Stimulated activated CD4-positive, alpha-beta T cell treated with anti-CD3 and anti-CD28 coated beads, Interleukin-1b, Interleukin-23, amount 100 ng/mL, for 1 hour (primary cell): ENCODE measurements at places on chromosomes 2 and 18.

- DNase-seq, result no peak
Observed at GRCh38 chr18:75439348-75439747, 11.8 kb upstream of the SMIM21 start.

GRCh38 chr2:109176928-109177327, 47.9 kb downstream of the SH3RF3 start:
- no peak for DNase-seq

DNA sequence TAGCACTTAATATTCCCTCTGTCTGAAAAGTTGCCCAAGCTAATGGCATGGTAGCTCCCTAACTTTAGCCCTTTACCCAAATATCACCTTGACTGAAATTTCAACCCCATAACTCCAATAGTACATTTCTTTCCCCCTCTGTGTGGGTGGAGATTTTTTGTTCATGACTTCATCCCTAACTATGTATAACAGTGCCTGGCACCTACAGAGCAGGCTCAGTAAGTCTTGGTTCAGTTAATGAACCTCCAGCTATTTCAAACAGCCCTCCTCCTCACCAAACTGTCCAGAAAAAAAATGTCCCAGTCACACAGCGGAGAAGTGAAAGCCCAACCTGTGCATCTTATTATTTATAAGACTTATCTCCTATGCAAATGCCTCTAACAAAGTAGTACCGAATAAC, 18.6 kb downstream of the BUB1 start:
- DNase-seq, result no peak

DNA sequence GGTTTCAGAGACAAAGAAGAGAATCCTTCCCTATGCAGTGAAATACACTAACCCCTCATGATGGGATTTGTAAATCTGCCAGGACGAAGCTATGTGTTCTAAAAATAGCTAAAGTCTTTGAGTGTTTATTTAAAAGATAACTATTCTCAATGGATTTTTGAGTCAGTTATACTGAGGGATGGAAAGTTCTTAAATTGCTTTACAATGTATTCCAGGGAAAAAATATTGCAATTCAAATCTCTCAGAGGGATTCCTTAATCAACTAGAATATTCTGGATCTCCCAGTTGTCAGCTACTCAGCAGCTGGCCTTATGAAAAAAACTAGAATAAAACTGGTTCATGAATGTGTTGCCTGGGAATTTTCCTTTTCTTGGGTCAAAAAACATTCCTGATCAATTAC, 312.4 kb downstream of the PLCL1 start:
- DNase-seq, result no peak

- DNase-seq, result no peak
Observed at GRCh38 chr18:23085066-23085465, 50.2 kb upstream of the CABLES1 start.

DNA sequence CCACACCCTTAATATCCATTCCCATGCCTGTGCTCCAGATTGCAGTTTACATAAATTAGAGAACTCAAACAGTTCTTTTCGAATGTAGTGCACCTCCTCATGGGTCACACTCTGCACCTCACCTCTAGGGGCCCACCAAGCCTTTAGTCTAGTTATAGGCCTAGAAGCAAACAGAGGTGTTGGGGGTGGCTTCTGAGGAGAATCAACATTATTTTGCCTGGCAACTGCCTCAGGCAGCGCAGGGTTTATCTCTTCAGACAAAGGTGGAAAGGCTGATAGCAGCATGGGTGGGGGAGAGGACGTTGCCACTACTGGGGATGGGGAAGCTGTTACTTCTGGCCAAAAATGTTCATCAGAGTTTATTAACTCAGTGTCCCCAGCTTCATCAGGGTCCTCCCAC, 5.0 kb upstream of the GYPC start:
- no peak for DNase-seq

- DNase-seq, result no peak
Observed at GRCh38 chr2:160165996-160166395, 34.1 kb downstream of the ITGB6 start.

GRCh38 chr18:4412286-4412685, 42.8 kb downstream of the DLGAP1 start:
- no peak for DNase-seq

DNA sequence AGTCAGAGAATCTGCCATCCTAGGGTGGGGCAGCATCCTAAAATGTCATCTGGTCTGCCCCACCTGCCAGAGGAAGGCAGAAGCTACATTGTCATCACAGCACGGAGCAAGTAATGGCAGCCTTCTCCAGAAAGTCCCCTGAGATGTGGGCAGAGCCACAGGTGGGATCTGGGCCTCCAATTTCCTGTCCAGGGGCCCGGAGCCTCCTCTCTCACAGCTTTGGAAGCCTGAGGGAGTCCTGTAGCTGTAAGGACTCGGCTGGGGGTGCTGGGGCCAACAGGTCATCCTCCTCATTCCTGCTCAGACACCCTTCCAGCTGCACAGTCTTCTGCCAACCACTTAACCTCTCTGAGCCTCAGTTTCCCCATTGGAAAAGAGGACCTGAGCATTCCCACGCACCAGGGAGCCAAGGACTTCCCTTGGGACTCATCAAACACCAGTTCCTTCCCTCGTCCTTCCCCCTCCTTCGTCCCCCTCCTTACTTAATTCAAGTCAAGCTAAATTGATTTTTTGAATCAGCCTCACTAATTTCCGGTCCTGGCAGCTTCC, 48.6 kb upstream of the ID2 start:
- no peak for DNase-seq

- DNase-seq, result no peak
Observed at GRCh38 chr2:142286618-142287017, 155.8 kb upstream of the LRP1B start.

- no peak for DNase-seq
Observed at GRCh38 chr2:168559187-168559586, 103.1 kb downstream of the CERS6 start.

DNA sequence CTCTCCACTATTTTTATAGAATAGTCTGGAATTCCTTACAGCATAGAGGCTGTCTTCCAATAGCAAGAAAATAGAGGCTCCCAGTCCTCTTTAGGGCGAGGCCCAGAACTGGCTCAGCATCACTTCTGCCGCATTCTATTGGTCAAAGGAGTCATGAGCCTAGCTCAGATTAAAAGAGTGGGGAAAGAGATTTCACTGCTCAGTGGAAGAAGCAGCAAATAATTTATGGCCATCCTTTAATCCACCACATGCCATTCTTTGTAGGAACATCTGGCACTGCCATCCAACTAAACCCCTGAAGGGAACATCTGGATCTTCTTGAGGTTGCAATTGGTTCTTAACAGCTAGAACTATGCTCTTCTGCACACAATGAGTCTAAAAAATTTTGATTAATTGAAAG, 43.4 kb upstream of the NEUROD1 start:
- DNase-seq, result no peak

- DNase-seq, result no peak
Observed at GRCh38 chr2:76980067-76980787, 541.9 kb downstream of the LRRTM4 start.

DNA sequence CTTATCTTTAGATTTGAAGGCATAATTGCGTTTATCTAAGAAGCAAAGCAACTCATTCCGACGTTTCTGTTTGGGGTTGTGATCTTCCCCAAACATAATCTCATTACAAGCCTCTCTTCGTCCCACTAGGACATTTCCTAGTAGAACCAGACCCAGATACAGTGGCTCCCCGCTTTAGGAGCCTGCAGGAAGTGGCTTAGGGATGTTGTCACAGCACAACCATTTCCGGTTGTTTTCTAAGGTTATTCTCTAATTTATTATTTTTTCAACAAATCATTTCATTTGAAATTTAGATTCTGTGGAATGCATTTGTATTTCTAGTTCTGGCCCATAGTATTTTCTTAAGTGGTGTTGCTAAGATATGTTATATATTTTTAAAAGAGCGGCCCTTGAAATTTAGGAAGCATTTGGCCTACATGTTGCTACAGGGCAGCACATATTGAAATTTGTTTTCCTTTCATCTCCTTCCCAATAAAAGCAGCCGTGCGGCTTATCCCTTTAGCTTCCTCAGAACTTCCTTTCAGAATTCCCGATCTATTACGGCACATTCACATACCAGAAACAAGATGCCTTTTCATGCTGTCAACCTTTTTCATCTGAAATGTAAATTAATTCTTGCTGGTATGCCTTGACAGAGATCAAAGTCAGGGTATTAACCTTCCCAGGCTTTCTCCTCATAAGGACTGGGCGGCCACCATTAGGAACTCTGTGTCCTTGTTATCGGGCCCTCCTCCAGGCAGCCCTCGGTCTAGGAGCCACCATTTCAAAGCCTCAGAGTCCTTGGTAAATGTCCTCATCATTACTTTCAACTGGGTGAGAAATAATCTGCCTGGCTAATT, 210.9 kb upstream of the SP5 start:
- no peak for DNase-seq

- no peak for DNase-seq
Observed at GRCh38 chr2:79855264-79856006, 342.6 kb downstream of the CTNNA2 start.

GRCh38 chr2:64523666-64524603, at the start of gene AFTPH:
AFTPH (plus strand) TSS chr2:64524328; CDS start chr2:64551475, 27,147 bp downstream.
- peak; percentile 98 for DNase-seq

DNA sequence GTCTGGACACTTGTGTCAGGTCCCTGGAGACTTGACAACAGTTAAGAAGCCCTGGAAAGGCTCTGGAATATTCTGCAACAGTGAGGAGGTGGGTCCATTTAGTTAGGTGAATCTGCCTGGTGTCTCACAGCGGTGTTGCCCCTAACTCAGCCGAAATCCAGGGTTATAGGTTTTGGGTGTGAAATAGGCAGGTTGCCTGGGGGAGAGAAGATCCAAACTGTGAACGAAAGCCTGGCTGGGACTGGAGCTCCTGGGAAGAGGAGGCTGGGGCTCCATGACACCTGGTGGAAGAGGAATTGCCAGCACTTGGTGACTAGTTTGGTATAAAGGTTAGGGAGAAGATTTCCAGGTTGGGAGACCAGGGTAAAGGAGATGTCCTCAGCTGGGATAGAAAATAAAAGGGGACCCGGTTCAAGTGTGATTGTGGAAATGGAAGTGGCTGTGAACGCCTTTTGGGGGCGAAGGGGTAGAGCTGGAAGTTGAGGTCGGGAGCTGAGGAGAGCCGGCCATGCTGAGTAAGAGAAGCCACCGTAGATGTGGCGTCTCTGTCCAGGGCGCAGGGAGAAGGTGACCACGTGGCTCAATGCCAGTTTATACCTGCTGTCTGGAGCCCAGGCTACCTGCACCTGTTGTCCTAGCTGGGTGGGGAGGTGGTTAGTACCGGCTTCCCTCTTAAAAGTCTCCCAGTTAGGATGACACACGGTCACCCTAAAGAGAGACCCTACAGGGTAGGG, 3.0 kb upstream of the GAREM2 start:
- no peak for DNase-seq

DNA sequence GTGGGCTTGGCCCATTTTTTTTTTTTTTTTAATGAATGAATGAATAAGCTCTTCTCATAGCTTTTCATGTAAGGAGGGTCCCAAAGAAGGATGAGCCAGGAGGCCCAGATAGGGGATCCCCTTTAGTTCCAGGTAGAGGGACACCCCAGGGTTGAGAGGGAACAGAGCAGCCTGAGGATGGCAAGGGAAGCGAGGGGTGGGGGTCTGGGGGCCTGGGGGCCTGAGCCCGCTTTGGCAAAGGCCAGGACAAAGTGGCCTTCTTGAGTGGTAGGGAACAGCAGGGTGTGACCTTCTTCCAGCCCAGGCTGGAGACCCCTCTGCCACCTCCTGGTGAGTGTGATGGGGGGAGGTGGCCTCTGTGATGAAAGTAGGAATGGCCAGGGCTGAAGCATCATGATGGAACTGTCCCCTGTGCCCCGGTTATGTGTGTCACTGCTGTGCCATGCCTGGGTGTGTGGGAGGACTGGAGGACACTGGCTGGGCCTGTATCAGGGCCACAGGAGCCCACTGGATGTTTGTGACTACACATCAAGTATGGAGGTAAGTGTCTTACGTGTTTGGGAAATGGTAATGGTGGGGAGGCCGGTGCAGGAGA, 263.5 kb upstream of the HDAC4 start:
- no peak for DNase-seq

GRCh38 chr2:114265261-114265660, 177.2 kb upstream of the DPP10 start:
- no peak for DNase-seq

DNA sequence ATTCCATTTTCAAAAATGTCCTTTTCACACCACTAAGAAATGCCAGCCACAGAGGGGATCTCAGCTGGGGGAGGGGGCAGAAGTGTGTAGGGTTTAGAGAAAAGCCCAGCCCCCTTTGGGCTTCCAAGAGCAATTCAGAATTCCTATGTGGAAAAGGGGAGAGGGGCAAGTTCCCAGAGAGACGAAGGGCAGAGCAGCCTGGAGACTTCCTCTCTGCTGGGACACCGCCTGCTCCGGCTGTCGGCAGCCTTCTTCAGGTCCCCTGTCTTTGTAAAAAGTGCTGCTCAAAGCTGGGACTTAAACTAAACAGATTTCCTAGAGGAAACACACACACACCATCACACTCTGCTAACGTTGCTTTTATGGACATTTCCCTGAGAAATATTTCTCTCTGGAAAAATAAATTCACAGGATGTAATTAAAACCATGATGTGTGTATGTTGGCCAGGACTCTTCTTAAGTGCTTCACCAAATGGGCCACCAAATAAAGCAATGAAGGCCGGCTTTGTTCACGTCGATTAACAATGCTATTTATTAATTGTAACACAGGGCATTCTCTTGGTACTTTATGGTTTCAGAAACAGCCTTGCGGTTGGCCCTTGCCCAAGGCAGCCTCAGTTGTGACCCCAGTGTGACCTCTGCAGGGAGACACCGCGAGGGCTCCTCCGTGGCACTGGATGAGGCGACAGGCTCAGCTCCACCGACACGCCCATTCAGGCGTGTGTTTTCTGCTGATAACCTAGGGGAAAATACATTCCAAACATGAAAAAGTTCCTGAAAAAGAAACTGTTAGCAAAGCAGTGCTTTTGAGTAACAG, 5.6 kb upstream of the ASB1 start:
- DNase-seq, result no peak

DNA sequence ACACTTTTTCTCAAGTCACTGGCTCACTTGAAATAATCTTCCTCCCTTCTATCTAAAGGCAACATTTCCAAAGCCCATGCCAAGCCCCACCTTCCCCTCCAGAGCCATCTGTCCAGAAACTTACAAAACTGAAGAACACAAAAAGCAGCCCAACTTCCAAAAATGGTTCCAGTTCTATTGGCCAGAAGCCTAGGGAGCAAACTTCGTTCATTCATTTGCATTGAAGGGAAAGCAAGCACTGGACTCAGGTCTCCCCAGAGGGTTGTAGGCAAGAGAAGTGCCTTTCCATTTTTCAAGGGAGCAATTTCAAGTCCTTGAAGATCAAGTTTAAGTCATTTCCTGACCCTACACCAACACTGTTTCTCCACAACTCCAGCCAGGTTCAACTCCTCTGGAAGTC, 585.0 kb downstream of the BCL11A start:
- DNase-seq, result no peak

DNA sequence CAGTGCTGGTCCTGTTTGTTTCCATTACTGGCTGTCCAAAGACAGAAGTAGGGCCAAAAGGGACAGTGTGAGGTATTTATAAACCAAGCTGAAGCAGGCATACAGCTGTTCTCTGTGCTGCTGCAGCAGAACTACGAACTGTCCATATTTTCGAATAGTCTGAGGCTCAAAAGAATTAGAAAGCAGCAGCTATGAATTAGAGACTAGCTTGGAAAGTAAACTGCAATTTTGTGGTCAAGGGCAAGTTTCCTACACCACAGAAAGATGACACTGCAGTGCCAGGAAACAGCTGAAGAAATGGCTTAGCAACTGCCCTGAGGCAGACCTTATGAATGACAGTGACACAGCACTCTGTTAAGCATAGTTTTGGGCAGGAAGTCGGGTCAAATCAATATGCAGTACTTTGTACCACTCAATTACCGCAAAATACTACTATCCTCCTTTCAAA, 125.3 kb downstream of the TMEM131 start:
- no peak for DNase-seq
